Activated CD8-positive, alpha-beta memory T cell treated with anti-CD3 and anti-CD28 coated beads, Interleukin-2, amount 50 U/mL, for 4 hours (primary cell): ENCODE measurements at places on chromosomes 6 and 20.

DNA sequence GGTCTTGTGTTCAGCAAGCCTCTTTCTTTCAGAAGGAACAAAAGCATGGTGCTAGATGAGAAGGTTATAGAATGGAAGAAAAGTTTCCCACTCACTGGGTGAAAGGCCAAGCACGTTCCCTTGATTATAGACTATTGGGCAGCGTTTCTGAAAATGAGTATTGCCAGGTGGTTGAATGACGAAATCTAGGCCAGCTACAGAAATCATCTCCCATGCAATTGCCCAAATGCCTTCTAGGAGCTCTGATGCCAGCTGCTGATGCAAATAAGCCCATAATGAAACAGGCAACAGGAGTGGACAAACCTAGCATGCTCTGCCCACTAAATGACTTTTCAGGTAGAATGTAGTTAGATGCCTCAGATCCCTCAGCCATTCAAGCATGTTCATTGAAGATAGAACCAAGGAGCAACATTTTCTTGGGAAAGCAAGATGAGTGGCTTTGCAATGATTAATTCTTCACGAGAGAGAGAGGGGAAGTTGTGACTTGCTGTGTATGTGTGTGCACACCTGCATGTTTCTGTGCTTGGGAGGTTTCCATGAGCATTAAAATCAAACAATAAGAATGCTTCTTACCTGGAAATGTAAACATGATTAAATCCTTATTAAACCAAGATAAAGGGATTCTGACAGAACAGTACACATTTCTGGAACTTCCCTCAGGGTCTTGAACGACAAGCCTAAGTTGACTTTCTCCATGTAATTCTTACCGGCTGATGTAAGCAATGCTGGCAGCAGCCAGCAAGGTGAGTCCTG is 43.6 kb downstream of the ADTRP start:
- DNase-seq = no peak

DNA sequence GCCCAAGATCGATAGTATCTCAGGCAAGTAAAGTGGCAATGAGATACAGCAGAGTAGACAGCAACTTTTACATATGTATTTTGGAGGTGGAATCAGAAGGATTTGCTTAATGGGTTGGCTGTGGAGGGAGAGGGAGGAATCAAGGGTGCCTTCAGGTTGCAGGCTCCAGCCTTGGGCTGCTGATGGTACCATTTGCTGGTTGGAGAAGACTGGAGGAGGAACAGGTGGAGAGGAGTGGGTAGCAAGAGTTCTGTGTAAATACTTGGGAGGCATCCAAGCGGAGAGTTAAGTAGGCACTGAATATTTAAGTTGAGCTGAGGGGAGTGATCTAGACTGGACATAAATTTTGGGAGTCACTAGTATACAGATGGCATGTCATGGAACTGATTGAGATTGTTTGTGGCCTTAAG is 5.2 kb downstream of the BICRAL start:
- DNase-seq = no peak

DNA sequence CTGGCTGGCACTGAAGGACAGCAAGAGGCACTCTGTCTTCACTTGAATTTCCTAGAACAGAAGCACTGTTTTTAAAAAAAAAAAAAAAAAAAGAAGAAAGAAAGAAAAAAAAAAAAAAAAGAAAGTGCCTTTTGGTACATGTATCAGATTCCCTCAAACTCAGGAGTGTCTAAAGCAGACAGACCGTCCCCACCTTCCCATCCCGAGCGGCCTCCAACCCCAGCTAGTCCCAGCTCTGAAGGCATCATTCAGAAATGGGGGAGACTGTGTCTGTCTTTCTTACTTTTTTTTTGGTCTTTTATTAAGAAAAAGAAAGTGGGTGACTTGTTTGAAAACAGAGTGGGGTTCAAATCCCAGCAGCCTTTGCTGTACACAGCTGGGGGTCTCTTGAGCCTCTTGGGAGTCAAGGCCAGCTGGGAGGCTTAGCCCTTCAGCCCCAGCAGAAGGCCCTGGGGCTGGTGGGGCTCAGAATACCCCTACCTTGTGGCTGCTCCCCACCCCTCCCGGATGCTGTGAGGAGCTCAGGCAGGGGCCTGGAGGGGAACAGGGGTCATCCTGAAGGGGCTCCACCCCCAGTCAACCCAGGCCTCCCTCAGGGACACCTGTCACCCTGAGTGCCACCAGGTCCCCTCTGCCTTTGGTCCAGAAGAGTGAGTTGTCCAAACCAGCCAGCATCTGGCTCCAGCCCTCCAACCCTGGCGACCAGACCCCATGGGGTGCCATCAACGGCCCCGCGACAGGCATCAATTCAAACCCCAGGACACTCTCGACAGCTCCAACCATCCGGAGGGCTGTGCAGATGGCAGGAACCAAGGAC is 128.3 kb downstream of the TAF4 start:
- DNase-seq = no peak

DNA sequence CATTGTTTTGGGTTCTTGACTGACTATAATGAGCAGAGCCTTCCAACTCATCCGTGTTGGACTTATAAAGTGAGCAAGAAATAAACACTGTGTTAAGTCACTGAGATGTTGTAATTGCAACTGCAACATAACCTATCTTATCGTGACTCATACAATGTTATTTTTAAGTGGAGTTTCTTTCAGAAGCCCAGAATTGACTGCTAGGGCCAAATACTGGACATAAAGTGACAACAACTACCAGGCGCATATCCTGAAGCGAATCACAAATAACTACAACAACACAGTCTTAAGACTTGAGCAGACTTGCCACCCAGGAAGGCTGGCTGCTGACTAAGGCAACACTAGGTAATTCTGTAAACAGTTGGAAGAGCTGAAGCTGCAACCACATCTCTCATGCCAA is 326.6 kb downstream of the COL12A1 start:
- no peak for DNase-seq

DNA sequence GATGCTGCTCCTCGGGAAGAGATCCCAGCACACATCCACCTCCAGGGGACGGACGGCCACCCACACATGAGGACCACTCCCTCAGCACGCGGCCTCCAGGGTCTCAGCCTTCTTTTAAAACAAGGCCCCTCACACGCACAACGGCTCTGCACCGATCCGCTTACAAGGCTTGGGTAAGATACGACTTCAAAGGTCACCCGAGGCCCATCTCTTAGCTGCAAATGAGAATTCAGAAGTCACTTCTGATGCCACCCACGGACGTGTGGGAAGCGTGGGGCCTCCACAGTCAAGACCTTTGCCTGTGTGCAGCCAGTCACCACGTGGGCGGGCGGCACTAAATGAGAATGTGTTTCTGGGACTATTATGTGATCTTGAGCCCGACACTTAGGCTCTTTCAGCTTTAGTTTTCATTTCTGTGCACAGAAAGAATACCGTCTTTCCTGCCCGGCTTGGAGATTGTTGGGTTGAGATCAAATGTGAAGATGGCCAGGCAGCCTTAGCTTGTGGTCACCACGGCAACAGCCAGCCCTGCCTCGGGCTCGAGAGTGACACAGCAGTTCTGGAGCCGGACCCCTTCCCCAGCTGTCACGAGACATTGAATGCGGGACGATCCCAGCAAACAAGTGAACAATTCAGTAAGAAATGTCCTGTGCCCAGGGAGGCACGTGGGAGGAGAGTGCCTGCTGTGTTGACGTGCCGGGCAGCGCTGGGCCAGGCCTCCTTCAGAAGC is 91.6 kb downstream of the RAMACL start:
- peak; percentile 39 for DNase-seq

DNA sequence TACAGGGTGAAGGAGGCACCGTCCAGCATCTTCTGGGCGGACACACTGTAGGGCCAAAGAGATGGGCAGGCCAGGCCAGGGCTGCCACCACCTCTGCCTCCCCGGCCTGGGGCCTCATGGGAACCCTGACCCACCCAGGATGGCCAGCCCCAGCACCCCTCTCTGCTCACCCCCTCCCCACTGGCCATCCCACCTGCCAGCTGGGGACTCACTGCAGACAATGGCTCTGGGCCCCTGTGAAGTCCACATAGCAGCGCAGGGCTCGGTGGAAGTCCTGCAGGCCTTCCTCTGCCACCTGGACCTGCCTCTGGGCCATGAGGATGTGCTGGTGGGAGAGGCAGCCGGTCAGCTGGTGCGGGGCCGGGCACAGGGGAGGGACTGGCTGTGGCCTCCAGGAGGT is 3.6 kb upstream of the C20orf144 start:
- DNase-seq = no peak

- DNase-seq = no peak
These were observed 586 bp upstream of the LST1 start for GRCh38 chr6:31585491-31585890.

- no peak for DNase-seq
These were observed 43.4 kb upstream of the CDYL start for GRCh38 chr6:4732691-4733315.

GRCh38 chr6:73521351-73521985 is 636 bp upstream of the EEF1A1 start:
- peak; percentile 74 for DNase-seq

DNA sequence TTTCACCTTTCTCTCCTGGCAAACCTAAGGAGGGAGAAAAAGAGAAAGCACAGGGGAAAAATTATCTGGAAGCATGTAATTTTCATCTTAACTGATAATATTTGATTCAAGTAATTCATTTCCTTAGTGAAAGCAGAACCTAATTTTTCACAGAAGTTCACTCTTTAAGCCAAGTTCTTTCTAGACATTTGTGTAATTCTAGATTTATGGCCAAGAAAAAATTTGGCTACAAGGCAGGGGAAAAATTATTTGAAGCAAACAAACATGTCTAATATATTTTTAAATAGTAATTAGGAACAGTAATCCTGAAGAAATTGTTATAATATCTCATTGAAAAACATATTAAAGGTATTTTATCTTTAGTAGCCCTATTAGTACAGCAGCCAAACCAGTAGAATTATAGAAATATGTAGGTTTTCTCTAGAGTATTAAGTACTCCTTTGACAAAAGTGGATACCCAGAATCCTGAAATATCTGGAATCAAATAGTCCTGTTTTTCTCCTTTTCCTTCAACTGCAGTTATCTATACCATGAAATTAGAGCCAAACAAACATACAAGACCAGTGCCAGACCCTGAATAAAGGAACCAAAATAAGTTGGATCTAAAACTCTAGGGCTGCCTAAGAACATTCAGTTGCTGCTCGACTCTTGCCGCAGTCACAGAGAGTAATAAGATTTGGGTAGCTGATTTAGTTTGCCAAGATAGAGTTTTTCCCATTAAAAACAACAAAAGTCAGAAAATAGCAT is 116.5 kb downstream of the COL12A1 start:
- DNase-seq = no peak

- DNase-seq = no peak
These were observed 113.9 kb downstream of the ADAT2 start for GRCh38 chr6:143336446-143337152.

- DNase-seq = no peak
These were observed 771.2 kb downstream of the KIF16B start for GRCh38 chr20:15802020-15802419.

DNA sequence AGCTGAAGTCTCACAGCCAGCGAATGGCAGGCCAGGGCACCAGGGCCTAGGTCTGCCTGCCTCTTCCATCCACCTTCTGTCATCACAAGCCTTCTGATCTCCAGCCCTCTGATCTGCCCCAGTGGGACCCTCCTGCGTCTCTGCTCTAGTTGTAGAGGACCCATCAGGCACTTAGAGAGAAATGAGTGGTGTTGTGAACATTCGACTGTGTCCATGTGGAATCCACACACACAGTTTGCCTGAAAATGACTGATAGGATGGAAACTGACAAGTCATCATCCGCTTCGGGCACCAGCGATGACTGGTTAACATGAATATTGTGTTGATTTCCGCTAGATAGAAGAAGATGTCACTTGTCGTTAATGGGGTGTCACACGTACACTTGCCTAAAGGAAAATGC is 221.0 kb downstream of the PTPRT start:
- DNase-seq = no peak

GRCh38 chr20:46701057-46701456 is 8.4 kb upstream of the SLC2A10 start:
- DNase-seq = no peak

GRCh38 chr6:37007340-37008043 is 2.0 kb downstream of the FGD2 start:
- DNase-seq = no peak

DNA sequence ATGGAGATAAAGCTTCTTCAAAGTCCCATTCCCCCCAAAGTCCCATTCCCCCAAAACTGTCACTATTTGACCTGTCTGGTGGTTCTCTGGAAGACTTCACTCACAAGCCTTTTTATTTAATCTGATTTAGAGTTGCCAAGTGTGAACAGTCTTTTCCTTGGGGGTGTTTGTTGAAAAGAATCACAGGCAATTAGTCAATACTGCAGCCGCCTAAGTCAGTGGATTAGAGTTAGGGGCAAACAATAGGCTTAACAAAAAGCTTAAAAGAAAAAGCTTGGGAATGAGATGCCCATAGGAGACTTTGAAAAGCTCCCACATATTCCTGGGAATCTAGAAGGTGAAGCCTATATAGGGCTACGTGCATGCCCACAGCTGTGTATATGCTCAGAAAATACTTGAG is 8.0 kb upstream of the RIPOR2 start:
- DNase-seq = no peak

DNA sequence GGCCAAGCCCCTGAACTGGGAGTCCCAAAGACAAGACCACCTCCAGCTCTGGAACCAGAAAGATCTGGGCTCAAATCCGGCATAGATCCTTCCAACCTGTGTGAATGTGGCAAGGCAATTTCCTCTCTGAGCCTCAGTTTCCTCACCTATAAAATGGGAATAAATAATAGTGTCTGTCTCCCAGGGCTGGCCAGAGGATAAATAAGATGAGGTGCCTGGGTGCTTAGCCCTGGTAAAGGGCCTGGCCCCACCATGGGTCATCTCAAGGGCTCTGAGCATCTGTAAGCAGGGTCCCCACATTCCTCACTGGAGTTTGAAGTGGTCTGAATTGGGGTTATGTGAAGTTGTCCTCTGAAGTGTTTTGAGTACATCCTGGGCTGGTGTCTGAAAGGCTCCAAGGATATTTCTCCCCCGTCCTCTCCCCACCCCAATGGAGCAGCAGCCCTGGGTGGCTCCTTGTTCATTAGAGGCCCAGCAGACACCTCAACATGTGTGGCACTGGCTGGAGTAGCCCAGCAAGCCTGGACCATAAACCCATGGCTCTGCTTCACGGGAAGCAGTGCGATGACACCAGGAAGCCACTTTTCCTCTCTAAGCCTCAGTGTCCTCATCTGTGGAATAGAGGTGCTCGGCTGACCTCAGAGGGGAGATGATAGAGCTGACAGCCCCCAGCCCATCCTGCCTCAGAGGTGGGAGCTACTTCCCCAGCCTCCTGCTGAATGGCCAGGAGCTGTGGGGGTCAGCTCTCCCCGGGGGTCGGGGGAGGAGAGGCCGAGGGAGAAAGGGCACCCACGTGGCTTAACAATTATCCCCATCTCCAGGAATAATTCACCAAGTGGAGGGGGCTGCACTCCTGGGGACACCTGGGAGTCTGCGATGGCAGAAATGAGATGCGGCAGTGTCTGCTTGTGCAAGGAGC is 48.0 kb downstream of the HNF4A start:
- DNase-seq = no peak

DNA sequence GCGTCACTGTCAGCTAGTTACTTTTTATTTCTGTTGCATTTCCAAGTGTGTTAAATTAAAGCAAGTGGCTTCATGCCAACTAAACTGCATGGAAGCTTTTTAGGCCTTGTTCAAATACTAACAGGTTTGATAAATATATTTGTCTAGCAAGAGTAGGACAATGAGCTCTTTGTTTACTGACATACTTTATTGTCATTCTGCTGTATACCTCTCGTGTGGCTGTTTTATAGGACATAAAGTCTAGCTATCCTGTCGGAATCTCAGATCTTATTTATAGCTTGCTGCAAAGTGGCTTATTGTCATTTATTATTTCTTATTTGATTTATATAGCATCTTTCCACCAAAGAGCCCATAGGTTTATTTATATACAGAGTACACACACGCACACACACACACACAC is 711.1 kb downstream of the KIF16B start:
- DNase-seq = no peak
